ENCODE measurements at places on chromosomes 2 and 18. TPM values are rescaled to one million over a fixed set of nuclear protein-coding genes. Genes with fewer than 3 reads are reported as not detected.

Gene SMYD1
- total RNA-seq = 116 TPM

Gene CFAP65
- not detected for total RNA-seq

Gene HOXD9
- total RNA-seq = 0.13 TPM

Gene BCL11A
- 4.7 TPM for total RNA-seq

Gene ACKR3
- total RNA-seq = 27.4 TPM

DNA sequence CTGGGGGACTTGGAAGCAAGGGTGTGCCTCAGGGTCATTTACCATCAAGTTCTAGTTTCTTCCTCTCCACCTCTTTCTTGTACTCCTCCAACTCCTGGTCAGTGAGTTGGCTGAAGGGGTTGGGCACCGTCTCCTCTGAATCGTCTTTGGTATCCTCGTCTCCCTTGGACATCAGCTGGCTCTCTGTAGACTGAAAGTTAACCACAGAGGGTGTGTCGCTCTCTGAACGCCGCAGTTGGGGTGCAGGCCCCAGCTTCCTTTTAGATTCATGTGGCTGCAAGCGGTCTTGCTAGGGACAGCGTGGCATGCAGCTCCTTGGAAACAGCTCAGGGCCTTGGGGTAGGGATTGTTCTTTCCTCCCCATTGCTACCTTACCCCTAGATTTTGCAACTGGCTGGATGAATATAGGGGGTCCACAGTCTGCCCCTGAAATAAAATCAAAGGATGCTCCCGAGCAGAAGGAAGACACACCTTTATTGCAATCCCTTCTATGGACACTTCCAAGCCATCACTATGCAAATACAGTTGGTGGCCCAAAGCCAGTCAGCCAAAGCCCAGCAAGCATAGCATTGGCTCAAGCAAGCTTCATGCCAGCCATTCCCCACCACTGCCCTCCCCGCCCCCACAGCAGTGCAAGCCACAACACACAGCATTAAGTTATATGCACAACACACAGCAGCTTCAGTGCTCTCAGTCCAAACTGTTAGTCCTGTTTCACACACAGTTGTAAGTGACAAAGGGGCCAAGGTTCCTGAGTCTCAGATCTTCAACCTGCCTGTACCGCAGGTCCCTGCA is 93.2 kb downstream of the ADD2 start:
- DNase-seq = no peak

DNA sequence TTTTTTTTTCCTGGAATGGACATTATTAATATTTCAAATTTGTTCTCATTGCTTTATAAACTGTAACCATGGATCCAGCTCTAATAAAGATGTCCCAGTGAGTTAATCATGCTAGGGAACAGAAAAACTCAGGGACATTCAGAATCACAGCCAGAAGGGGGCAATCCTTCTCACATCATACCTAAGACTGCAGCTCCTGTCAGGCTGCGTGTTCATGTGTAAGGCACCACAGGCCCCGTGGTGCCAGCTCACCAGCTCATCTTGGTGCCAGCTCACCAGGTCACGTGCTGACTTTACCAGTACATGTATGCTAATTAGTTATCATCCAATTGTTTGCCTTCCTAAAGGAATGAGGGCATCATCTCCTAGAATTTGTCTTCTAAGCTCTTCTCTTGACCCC is 84.7 kb upstream of the NEDD4L start:
- no peak for DNase-seq

DNA sequence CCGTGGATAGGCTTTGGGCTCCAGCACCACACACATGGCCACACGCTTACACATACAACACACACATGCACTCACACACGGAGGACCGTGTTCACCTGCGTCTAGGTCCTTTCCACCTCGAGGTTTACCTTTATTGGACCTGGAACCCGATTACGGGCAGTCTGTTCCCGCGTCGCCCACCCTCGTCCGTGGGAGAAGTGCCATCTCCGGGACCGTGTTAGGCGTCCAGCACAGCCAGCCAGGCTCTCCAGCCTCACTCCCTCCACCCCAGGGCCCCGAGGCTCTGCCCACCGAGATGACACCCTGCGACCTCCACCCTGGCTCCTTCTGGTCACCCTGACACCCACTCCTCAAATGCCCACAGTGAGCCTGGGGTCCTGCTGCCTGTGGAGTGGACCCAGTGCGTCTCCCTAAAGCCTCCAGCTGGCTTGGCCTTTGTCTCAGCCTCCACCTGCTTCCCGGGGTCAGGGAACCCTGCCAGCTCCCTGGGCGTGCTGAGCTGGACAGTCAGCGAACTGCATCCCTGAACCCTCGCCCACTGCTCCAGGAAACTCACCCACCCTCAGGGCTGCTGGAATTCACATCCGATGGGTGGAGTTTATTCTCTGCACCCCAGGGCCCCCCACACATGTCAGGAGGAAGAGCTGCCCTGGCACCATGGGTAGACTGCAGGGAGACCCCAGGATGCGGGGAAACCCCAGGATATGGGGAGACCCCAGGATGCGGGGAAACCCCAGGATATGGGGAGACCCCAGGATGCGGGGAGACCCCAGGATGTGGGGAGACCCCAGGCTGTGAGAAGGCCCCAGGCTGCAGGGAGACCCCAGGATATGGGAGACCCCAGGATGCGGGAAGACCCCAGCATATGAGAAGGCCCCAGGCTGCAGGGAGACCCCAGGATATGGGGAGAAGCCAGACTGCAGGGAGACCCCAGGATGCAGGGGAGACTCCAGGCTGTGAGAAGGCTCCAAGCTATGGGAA is 33.0 kb downstream of the ADI1 start:
- peak; percentile 20 for DNase-seq

GRCh38 chr2:15665067-15665942 is 73.6 kb downstream of the DDX1 start:
- no peak for DNase-seq

- DNase-seq = peak; percentile 59
Observed at GRCh38 chr18:10041180-10041579, 127.4 kb downstream of the VAPA start.

GRCh38 chr2:222792001-222792611 is 68.7 kb upstream of the ACSL3 start:
- DNase-seq = peak; percentile 57

DNA sequence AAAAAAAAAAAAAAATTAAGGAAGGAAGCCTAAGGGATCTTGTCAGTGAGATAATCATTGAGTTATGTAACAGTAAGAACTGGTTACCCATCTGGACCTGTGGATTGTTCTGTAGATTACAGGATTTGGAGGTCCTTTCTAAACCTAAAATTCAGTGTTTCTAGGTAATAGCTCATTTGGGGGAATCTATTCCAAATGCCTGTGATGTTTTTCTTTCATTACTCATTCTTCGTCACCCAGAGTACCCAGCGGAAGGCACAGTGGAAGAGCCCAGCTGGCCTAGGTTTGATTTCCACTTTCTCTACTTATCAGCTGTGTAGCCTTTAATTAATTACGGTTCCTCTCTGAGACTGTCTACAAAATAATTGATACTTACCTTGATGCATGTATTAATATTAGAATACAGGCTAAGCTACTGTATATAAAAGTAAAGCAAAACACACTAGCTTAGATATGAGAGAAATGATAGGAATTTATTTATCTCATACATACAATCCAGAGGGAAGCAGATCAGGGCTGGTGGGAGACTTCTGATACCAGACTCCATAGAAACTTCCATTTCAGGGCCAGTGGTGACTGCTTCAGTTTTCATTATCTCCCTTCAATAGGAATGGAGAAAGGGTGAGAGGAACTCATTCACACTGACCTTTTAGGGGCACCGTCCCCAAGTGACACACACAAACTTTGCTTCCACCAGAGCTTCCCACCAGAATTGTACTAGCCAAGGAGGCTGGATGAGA is 115.8 kb upstream of the NOSTRIN start:
- no peak for DNase-seq

DNA sequence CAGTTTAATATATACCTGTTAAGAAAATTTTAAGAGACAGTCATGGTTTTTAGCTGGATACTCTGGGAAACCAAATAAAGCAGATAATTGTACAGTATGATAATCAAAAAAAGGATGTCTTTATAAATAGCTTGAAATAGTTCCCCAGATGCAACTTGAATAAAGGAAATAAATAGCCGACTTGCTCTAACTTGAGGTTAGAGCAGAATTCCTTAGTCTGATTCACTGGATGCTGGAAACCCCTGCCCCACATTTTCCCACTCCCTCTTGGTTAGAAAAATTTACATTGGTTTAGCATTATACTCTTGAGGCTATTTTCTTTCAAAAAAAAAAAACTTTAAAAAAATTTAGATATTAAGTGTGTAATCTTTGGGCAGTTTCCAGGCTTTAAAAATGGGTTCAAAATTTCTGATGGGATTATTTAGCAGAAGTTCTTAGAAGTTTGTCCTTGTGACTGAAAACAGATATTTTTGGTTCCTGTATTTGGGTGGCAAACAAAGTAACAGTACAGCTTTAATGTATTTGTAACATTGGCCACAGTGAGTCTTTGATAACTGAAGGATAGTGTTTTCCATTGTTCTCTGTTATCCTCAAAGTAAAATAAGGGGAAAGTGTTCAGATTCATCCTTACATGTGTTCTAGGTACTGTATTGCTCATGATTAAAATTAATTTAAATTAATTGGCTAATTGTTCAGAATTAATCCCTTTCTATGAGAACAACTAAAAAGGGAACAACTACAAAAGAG is 39.6 kb downstream of the ITGAV start:
- DNase-seq = no peak

- peak; percentile 36 for DNase-seq
Observed at GRCh38 chr2:223047260-223047761, 4.7 kb upstream of the KCNE4 start.

GRCh38 chr18:76604935-76605240 is 109.8 kb upstream of the ZNF516 start:
- no peak for DNase-seq

GRCh38 chr18:79573921-79574491 is 105.6 kb upstream of the CTDP1 start:
- DNase-seq = no peak

DNA sequence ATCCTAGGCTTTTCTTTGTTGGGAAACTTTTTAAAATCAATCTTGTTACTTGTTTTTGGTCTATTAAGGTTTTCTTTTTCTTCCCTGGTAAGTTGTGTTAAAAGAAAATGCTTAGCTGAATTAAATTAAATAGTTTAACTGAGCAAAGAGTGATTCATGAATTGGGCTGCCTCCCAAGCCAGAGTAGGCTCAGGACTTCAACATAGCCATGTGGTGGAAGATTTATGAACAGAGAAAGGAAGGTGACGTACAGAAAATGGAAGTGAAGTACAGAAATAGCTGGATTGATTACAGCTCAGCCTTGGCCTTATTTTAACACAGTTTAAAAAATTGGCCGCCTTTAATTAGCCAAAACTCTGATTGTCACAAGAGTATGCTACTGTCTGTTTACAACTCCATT is 27.9 kb upstream of the GALNT5 start:
- no peak for DNase-seq

DNA sequence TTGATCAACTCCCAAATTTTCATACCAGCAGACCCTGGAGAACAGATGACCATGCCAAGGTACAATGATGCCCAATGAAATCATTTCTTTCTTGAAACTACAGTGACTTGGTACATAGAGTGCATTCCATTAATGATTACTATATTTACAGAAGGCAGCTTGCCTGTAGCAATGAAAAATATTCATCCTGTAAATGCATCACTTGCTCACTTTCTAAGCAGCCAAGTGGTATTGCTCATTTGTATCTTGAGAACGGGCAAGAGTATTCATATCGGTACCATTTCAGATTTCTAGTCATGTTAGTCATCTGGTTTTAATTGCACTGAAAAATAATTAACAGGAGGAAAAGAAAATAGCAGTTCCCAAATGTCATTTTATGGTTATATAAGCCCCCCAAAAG is 59.6 kb downstream of the VIL1 start:
- no peak for DNase-seq

DNA sequence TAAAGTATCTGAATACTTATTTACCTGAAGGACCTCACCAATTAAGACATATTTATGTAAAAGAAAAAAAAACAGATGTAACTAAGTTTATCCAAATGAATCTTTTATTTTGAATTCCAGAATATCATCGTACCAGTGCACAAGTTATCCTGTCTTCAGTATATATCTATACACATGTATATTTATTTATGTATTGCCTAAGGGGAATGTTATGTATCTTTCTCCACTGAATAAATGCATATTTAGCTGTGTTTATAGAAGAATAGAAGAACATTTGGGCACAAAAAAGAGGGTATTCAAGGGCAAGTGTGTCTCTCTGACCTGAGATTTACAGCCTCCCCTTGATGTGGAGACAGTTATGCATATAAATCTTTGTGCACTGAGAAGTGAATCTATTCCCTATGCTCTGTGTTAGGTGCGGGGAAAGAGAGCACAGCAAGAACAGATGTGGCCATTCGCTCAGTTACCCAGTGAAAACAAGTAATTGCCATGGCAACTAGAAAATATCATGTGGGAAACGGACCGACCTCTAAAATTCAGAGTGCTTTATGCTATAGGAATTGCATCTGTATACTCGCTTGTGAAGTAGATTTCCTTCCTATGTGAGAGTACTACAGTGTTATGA is 39.5 kb upstream of the ASXL3 start:
- no peak for DNase-seq

- DNase-seq = no peak
Observed at GRCh38 chr2:107322416-107322815, 436.4 kb upstream of the ST6GAL2 start.

GRCh38 chr2:24352664-24353063 is 7.7 kb downstream of the ITSN2 start:
- no peak for DNase-seq

Data from left cardiac atrium (tissue), 4 donors.